Stimulated activated effector memory CD8-positive, alpha-beta T cell treated with anti-CD3 and anti-CD28 coated beads, Interleukin-12 subunit alpha, Interleukin-12 subunit beta, amount 100 ng/mL, for 72 hours (primary cell): ENCODE measurements at places on chromosomes 2 and 18.
A peak's percentile ranks its signal among the peaks of the same experiment; 100 is the strongest.

DNA sequence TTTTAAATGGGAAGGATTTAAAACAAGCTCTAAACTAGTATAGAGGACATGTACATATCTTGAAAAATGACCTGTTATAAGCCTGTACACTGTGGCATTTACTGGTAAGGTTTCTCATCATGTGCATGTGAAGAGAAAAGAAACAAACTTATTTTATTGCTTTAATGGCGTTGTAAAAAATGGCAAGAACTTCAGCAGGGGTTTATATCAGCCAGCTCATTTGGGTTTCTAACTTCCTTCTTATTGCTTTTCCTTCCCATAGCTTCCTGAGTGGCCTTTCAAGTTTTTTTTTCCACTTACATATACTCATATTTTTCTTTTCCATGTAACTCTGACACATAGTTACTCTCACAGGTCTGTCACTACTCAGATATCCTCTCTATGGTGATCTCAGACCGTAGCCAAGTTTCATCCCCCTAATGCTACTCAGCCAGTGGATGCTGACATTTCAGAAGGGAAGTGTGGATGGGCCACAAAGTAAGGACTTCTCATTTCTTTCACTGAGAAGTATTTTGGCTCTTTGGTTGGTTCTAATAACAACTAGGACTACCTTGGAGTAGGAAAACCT, 198.2 kb downstream of the PARD3B start:
- DNase-seq, result no peak

DNA sequence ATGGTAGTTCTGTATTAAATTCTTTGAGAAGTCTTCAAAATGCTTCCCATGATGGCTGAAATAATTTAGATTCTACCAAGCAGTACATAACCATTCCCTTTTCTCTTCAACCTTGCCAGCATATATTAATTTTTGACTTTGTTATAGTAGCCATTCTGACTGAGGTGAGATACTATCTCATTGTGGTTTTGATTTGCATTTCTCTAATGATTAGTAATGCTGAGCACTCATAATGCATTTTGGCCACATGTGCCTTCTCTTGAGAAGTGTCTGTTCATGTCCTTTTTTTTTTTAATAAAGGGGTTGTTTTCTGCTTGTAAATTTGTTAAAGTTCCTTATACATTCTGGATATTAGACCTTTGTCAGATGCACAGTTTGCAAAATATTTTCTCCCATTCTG, 173.9 kb downstream of the CALCRL start:
- DNase-seq, result no peak

- DNase-seq, result no peak
Measured at GRCh38 chr2:1494906-1495305, 81.6 kb downstream of the TPO start.

GRCh38 chr2:139165041-139165440, 384.9 kb upstream of the NXPH2 start:
- DNase-seq, result no peak

DNA sequence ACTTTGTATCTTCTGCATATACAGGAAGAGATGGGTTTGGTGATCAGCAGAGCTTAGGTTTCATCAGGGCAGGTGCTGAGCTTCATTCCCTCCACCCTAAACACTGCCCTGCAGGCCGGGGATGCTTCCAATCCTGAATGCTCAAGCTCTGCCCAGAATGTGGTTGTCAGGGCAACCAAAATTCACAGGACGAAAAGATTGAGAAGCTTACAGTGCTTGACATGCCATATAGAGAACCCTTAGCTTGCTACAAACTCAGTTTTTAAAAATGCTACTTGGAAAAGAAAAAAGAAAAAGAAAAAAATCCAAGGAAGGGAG, 65.6 kb downstream of the SH3RF3 start:
- no peak for DNase-seq

- no peak for DNase-seq
Measured at GRCh38 chr2:70981421-70981820, 3.0 kb downstream of the ANKRD53 start.

DNA sequence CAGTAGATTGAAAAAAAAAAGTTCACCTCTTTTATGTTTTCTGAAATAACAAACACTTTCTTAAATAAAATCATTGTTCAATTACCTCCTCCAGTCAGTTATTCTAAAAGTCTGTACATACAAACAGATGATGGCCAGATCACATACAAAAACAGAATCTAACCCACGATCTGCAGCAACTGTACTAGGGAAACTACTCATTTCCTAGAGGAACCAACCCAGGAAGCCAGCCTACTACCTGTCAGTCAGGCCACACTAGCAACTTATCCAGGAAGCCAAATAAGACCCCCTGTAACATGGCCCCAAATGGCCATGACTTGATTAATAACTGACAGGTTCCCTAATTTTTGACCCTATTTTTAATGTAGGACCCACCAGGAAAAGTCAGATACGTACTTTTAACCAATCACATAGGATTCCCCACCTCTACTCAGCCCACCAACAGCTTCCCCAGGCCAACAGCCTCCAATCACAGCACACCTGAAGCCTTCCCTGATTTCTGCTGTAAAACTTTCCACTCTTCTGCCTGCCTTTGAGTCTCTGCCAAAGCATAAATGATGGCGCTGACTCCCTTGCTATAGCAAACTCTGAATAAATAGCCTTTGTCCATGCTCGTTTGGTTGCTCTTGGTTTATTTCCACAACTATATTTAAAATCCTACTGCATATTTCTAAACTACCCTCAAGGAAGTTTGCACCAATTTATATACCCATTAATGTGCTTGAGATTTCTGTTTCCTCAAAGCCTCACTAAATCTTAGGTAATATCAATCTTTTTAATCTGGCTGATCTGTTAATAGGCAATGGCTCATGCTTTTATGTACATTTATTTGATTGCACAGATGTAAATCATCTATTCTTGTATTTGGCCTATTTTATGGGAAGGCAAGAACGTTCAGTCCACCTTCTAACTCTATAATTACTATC, 486.4 kb downstream of the FBXO15 start:
- no peak for DNase-seq

- DNase-seq, result no peak
Measured at GRCh38 chr2:121527009-121527682, 3.5 kb upstream of the RNU4ATAC start.

GRCh38 chr2:74438248-74438647, 3.5 kb downstream of the RTKN start:
- no peak for DNase-seq

- no peak for DNase-seq
Measured at GRCh38 chr2:239776436-239777005, 248.6 kb downstream of the NDUFA10 start.

- no peak for DNase-seq
Measured at GRCh38 chr2:17313261-17313660, 205.0 kb downstream of the RAD51AP2 start.

DNA sequence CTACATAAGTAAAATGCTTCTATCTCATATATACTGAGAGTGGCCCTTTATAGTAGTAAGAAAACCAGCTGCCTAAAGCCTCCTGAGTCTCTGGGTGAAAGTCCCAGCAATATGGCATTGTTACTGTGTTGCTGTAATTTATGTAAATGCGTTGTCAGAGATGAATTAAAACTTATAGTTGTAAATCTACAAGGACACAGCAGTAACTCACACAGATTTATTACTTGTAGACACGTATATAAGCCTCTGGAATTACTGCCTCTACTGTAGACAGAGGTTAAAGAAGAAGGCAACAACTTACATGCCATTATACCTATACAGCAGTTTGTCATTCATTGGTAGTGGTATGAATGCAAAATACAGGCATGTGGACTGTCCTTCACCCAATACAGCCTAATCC, 169.1 kb upstream of the BOD1L2 start:
- no peak for DNase-seq

DNA sequence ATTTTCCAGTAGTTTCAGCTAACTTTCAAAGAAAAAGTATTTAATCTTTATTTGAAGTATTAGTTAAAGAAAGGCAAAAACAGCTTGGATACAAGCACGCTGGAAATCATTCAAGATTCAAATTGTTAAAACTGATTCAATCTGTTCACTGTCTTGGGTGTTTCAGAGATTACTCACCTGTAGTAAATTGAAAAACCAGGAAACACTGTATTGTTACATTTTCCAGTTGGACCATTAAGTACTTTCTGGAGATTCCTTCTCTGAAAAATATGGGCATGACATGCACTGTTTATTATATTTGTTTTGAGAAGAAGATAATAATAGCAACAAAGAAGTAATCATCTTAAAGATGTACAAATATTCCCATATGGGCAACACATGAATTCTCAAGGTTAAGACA, 196.1 kb downstream of the UBE2E3 start:
- DNase-seq, result no peak

DNA sequence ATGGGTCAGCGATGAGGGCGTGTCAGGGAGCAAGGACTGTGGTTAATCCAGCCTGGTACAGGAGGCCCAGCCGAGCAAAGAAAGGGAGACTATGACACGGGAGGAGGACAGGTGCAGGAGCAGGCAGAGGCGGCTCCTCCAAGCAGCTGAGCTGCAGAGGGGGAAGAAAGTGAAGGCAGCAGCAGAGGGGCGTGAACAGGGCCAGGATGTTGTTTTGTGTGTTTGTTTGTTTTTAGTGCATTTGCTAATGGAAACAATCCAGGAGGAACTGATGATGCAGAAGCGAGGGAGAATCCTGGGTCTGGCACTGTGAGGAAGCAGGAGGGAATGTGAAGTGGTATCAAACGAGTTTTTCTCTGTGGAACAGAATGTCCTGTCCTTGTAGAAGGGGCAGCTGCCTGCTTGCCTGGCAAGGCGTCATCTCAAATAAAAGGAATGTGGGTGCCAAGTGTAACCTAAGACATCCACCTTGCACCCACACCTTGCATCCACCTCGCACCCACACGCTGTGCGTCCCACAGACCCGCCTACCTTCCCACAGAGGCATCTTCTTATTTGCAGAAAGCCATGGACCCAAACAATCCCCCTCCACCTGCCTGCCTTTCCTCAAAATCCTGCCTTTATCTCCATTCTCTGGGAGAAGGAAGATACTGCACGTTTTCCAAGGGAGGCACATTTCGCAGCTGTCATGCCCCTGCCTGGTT, 134.8 kb downstream of the SH3BP4 start:
- DNase-seq, result no peak

- DNase-seq, result peak; percentile 33
Measured at GRCh38 chr2:127581050-127581345, 45.5 kb downstream of the MYO7B start.

DNA sequence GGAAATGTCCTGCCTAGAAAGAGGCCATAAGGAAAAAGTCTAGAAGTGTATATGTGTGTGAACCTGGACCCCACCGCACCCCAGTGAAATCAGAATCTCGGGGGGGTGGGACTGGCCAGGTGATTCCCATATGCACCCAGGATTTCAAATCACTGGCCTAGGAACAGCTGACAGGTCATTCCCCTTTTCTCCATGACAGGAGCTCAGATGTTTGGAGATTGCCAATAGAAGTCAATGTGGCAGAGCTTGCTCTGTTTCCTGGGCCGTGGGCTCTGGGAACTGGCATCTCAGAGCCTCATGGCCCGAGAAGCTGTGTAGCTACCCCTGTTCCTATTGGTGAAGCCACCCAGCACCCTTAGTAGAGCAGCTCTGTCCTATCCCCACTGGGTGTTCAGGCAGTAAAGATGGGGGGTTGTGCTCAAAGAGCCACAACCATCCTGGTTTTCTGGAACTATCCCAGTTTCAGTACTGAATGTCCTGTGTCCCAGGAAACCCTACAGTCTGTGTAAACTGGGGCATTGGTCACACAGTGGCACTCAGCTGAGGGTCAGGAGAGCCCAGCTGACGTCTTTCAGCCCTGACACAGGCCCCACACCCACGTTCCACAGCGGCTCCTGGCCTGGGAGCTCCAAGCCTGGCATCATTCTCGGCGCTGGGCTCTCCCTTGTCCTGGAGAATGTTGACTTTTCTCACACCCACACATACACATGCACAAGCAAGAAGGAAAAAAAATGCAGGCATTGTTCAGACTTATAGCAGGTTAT, 18.9 kb downstream of the GNLY start:
- no peak for DNase-seq
